ENCODE measurements at places on chromosomes 3 and 15.

DNA sequence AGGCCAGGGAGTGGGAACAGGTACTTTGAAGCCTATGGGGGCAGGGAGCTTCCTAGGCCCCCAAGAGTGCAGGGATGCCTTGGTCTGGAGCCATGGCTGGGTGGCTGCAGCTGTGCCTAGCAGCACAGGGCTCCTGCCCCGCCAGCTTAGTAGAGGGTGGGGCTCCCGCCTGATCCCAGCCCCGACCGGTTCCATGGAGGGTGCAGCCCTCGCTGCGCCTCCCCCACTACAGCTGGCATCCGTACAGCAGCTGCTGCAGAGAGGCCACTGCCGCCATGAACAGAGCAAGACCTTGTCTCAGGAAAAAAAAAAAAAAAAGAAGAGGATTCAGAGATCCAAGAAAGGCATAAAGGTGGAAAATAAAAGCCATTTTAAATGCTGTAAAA, 277.2 kb downstream of the UBE2E2 start:
- H3K4me1 ChIP-seq: no peaks in the 10 kb centered on the region
- no peaks in the 10 kb centered on the region for H3K27me3 ChIP-seq
- DNase-seq: no peak
- no peaks in the 10 kb centered on the region for H3K36me3 ChIP-seq
- no peak overlapping the region for H3K27ac ChIP-seq

GRCh38 chr15:75523011-75523410, 56.1 kb downstream of the PTPN9 start:
- H3K4me3 ChIP-seq: no peak overlapping the region
- no peaks in the 10 kb centered on the region for H3K27me3 ChIP-seq
- no peak for DNase-seq
- H3K36me3 ChIP-seq: peaks cover 74% of the 10 kb centered on the region
- H3K27ac ChIP-seq: no peak overlapping the region
- peaks cover 2% of the 10 kb centered on the region for H3K4me1 ChIP-seq

DNA sequence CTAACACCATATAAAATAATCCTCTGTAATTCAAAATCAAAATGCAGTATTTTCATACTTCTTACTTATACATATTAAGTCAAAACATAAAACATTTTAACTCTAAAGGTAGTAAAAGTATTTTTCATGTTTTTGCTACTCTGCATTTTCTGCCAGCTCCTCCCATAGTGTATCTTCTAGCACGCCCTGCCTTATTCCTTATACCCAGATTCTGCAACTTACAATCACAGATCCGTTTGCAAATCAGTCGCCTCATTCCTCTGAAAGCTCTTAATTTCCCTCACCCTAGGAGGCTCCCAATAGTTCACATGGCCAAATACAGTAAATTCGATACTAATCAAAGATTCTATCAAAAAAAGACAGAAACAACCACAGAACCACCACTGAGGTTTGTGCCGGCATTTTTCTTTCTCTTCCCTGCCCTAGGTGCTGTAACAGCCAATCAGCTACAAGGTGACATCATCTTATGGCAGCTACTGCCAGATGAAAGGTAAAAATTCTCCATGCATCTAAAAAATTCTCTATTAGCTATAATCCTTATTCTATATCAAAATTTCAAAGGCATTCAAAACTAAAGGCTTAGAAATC, 72.9 kb downstream of the CLASP2 start:
- peaks cover 3% of the 10 kb centered on the region for H3K36me3 ChIP-seq
- peak overlapping the region; percentile 41 for H3K4me3 ChIP-seq
- peak overlapping the region; percentile 26 for H3K27ac ChIP-seq
- no peak for DNase-seq

GRCh38 chr3:162780313-162780712, 1283.7 kb downstream of the OTOL1 start:
- DNase-seq: no peak

GRCh38 chr3:51568996-51569395, 30.5 kb downstream of the RAD54L2 start:
- H3K36me3 ChIP-seq: no peaks in the 10 kb centered on the region
- H3K27ac ChIP-seq: no peak overlapping the region
- DNase-seq: no peak
- H3K4me1 ChIP-seq: peaks cover 30% of the 10 kb centered on the region

DNA sequence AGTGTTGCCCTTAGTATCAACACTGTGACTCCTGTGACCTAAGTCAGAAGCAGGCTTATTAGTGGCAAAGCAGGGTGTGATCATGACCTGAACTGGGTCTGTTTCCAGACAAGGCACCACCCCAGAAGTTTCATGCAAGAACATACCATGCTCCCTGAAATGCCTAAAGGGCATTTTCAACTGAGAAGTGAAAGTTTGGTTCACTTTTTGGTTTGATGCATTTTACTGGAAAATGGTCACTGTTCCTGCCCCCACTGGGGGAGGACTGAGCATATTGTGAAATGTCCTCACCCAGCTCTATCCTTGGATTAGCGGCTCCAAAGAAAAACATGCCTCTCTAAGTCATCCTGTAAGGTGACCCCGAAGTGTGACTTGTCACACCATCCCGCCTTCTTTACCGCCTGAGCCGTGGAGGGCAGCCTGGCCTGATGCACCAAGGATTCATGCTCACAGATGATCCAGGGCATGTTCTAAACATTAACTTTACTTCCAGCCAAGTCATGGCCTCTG, 3.1 kb upstream of the FAM240A start:
- H3K4me3 ChIP-seq: no peak overlapping the region
- no peaks in the 10 kb centered on the region for H3K36me3 ChIP-seq
- no peak for DNase-seq
- no peaks in the 10 kb centered on the region for H3K4me1 ChIP-seq
- no peaks in the 10 kb centered on the region for H3K27me3 ChIP-seq
- H3K27ac ChIP-seq: no peak overlapping the region

DNA sequence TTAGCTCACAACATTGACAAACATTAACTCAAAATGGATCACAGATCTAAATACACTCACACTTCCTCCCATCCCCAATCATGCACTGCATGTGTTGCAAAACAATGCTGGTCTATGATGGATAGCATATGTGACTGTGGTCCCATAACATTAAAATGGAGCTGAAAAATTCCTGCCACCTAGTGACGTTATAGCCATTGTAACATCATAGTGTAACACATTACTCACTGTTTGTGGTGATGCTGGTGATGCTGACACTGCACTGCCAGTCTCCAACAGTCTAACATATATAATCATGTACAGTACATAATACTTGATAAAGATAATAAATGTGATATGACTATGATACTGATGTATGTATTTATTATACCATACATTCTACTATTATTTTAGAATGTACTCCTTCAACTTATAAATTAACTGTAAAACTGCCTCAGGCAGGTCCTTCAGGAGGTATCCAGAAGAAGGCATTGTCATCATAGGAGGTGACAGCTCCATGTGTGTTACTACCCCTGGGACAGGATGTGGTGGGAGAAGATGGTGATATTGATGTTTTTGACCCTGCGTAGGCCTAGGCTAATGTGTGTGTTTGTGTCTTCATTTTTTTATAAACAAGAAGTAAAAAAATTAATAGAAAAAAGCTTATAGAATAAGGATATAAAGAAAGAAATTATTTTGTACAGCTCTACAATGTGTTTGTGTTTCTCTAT, 41.3 kb downstream of the TXNRD3 start:
- H3K27ac ChIP-seq: no peak overlapping the region
- H3K4me1 ChIP-seq: no peaks in the 10 kb centered on the region
- no peak overlapping the region for H3K4me3 ChIP-seq
- peaks cover 21% of the 10 kb centered on the region for H3K36me3 ChIP-seq

- H3K27ac ChIP-seq: no peak overlapping the region
- peaks cover 3% of the 10 kb centered on the region for H3K36me3 ChIP-seq
- DNase-seq: no peak
- no peak overlapping the region for H3K4me3 ChIP-seq
- H3K4me1 ChIP-seq: no peaks in the 10 kb centered on the region
Observed at GRCh38 chr3:37308247-37308646, 133.9 kb upstream of the LRRFIP2 start.
